Placental pericyte (primary cell): ENCODE measurements at places on chromosomes 2 and 18. TPM values are rescaled to one million over a fixed set of nuclear protein-coding genes. Genes with fewer than 3 reads are reported as not detected.

Gene BOLL
- total RNA-seq, result not detected in 2 replicates

Gene EGR4
- not detected in 2 replicates for total RNA-seq

Gene THUMPD2
- 5.3 and 11.5 TPM in 2 replicates for total RNA-seq

Gene MATN3
- 1.3 and 2.3 TPM in 2 replicates for total RNA-seq

Gene LIMS3
- 3.1 and 22.0 TPM in 2 replicates for total RNA-seq

Gene CHST10
- total RNA-seq, result 10.6 and 13.3 TPM in 2 replicates

Gene ZNF385B
- not detected in 2 replicates for total RNA-seq

Gene COLEC11
- total RNA-seq, result 1.0 and 1.1 TPM in 2 replicates

Gene CYS1
- total RNA-seq, result 0.14 and 0.22 TPM in 2 replicates

Gene REG3A
- total RNA-seq, result not detected in 2 replicates

Gene CDCA7
- 0.66 and 4.4 TPM in 2 replicates for total RNA-seq

Gene GCA
- total RNA-seq, result 1.1 and 1.8 TPM in 2 replicates

Gene LONRF2
- 0.88 and 1.0 TPM in 2 replicates for total RNA-seq

Gene TTR
- not detected in 2 replicates for total RNA-seq

Gene ATIC
- 27.1 and 27.5 TPM in 2 replicates for total RNA-seq

Gene CNDP1
- 0.22 TPM in 1 of 2 replicates, not detected in the other for total RNA-seq

Gene RUFY4
- total RNA-seq, result not detected in 2 replicates

Gene LINC00305
- total RNA-seq, result not detected in 2 replicates

Gene VIL1
- total RNA-seq, result not detected in 2 replicates

Gene SERTAD2
- total RNA-seq, result 6.1 and 9.4 TPM in 2 replicates

Gene TRIM54
- total RNA-seq, result not detected in 2 replicates

Gene CSRNP3
- total RNA-seq, result under 0.01 and 0.43 TPM in 2 replicates

Gene DNAJC5G
- total RNA-seq, result not detected in 2 replicates

Gene KIAA2012
- not detected in 2 replicates for total RNA-seq

Gene TMEM178A
- 0.14 and 0.88 TPM in 2 replicates for total RNA-seq

Gene REG1B
- not detected in 2 replicates for total RNA-seq

Gene EHBP1
- 41.6 and 54.7 TPM in 2 replicates for total RNA-seq

Gene CPO
- total RNA-seq, result not detected in 2 replicates

Gene SIGLEC15
- total RNA-seq, result 1.1 and 4.7 TPM in 2 replicates

Gene ARL6IP6
- 26.7 and 40.2 TPM in 2 replicates for total RNA-seq

Gene PJVK
- 0.72 and 1.5 TPM in 2 replicates for total RNA-seq

Gene KLHL14
- not detected in 2 replicates for total RNA-seq

Gene PPP1R1C
- total RNA-seq, result 0.57 TPM in 1 of 2 replicates, not detected in the other

Gene MFSD2B
- total RNA-seq, result not detected in 2 replicates

Gene PCARE
- not detected in 2 replicates for total RNA-seq

Gene NEU2
- total RNA-seq, result not detected in 2 replicates

Gene TRMT61B
- total RNA-seq, result 10.9 and 13.7 TPM in 2 replicates

Gene FAP
- 247 and 272 TPM in 2 replicates for total RNA-seq

Gene ZNF638
- 119 and 125 TPM in 2 replicates for total RNA-seq

Gene SLC23A3
- total RNA-seq, result 0.57 and 1.1 TPM in 2 replicates

Gene NBEAL1
- 34.4 and 61.0 TPM in 2 replicates for total RNA-seq

Gene RGPD4
- under 0.01 TPM in 1 of 2 replicates, not detected in the other for total RNA-seq

Gene MAL
- total RNA-seq, result not detected in 2 replicates

Gene TMEM163
- total RNA-seq, result not detected in 2 replicates

Gene PAPOLG
- 8.3 and 16.0 TPM in 2 replicates for total RNA-seq

Gene C1QL2
- total RNA-seq, result under 0.01 TPM in 1 of 2 replicates, not detected in the other

Gene YIPF4
- 17.9 and 18.9 TPM in 2 replicates for total RNA-seq

Gene TMEM18
- total RNA-seq, result 13.5 and 30.4 TPM in 2 replicates

Gene IL37
- total RNA-seq, result 0.29 TPM in 1 of 2 replicates, not detected in the other

Gene GYPC
- total RNA-seq, result 80.3 and 213 TPM in 2 replicates

Gene NPPC
- 0.86 TPM in 1 of 2 replicates, not detected in the other for total RNA-seq

Gene EDAR
- not detected in 2 replicates for total RNA-seq

Gene LDLRAD4
- total RNA-seq, result 0.14 and 0.88 TPM in 2 replicates

Gene VWC2L
- not detected in 2 replicates for total RNA-seq

Gene SNORC
- total RNA-seq, result 2.0 and 2.2 TPM in 2 replicates

Gene IL36A
- total RNA-seq, result not detected in 2 replicates

Gene DTNA
- total RNA-seq, result 8.0 and 11.8 TPM in 2 replicates

Gene SIX3
- total RNA-seq, result not detected in 2 replicates
